ENCODE measurements at places on chromosomes 4 and X. TPM values are rescaled to one million over a fixed set of nuclear protein-coding genes. Genes with fewer than 3 reads are reported as not detected.

DNA sequence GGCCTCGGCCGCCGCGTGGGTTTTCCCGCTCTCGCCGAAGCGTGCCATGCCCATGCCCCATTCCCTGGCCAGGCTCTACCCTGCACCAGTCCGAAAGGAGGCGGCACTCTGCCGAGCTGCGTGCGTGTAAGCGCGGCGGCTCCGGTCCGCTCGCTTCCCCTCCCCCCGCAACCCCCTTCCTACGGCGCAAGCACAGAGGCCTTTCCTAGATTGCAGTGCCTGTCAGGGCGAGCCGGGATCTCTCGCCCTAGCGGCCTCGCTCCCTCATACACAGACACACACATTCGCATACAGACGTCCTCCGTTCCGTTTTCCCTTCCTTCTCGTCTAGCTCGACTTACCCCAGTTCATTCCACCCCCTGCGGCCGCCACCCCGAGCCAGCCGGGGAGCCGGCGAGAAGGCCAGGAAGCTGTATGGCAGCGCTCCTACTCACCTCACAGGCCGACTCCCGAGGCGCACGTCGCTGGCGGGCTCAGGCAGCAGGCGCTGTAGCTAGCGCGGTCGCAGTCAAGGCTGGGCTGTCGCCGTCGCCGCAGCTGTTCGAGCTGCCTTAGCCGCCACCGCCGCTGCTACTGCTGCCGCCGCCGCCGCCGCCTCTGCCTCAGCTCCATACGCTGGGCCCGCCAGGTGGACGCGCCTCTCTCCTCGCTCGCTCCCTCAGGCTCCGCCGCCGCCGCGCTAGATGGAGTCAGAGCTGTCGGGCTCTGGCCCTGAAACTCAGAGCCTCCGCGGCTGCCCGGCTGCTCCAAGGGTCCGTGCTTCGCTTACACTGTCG lies 615 bp downstream of the NEXMIF start:
- no peak for DNase-seq

GRSF1 gene
- 87.9 TPM for total RNA-seq

FGD1 gene
- total RNA-seq: 2.7 TPM

DNA sequence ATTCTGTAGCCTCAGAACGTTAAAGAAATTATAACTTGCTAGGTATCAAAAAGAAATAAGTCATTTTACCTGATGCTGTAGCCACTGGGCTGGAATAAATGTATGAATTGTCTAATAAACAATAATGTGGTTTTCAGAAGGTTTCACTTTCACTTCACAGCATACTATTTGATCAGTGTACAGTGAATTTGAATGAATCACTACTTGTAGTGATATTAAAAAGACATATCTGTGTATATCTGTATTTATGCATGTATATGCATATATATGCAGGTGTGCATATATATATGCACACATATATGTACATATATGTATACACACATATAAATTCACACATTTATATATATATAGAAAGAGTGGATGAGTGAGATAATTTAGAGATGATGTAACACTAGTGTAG lies 440.0 kb upstream of the PCDH10 start:
- no peak for DNase-seq

- no peak for DNase-seq
Measured at GRCh38 chr4:84258905-84259830, 239.9 kb downstream of the NKX6-1 start.

DNA sequence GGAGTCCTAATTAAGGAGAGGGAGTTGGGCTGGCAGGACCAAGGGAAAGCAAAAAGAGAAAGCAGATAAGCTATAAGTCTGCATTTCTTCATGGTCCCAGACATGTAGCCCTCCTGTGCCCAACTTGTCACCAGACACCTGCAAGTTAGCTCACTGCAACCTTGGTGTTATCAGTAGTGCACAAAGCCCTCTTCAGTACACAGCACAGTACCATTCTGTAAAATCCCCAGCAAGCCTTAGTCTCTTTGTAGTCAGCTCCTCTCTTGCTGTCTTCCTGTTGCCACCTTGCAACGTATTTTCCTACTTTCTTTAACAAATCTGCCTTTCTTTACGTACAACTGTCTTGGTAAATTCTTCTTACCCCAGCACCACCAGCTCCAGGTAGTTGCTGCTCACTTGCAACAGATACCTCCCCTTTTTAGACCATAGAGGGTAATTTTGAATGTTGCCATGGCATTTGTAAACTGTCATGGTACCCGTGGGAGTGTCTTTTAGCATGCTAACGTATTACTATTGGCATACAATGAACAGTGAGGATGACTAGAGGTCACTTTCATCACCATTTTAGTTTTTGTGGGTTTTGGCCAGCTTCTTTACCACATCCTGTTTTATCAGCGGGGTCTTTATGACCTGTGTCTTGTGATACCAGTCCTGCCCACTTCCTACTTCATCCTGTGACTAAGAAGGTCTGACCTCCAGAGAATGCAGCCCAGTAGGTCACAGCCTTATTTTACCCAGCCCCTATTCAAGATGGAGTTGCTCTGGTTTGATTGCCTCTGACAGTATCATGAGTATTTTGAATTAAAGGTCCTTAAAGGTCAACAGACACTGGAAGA lies 28.3 kb upstream of the AP1S2 start:
- DNase-seq: no peak

- no peak for DNase-seq
Measured at GRCh38 chr4:112853662-112854256, 195.7 kb upstream of the ANK2 start.

DNA sequence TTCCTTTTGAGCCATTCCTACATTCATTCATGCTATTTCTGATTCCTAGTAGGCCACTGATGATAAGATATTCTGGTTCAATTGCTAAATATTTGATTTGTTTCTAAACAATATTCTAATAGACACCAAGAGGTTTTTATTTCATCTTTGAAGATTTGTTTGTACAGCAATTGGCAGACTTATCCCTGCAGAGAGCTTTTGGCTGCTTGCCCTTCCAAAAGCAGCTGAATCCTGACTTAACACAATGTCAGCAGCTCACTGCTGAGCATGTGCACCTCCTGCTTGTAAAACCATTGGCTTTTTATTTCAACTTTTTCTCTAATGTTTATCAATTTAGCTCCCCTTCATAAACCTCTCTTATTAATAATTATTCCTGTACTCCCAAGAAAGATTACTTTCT lies 45.3 kb downstream of the MMRN1 start:
- DNase-seq: peak; percentile 20

All from pulmonary artery endothelial cell (primary cell).